ENCODE measurements at places on chromosomes 12 and 14.

DNA sequence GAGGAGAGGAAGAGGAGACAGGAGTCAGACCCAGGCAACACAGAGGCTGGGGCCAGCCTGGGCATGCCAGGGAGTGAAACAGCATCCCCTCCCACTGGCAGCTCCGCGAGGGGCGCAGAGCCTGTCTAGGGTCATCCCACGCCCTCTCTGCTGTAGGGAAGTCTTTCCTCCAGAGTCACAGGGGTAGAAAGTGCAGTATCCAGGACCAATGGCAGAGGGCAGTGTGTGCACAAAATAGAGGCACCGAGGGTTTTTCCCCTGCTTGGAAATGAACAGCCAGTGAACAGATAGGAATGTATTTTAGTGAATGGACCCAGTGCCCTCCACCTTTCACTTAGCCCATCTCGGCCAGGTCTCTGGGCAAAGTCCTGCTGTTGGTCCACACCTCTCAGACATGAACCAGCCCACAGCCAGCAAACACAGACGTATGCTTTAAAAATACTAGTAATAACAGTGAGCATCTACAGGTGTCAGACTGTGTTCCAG lies 9.4 kb upstream of the KRT74 start:
- DNase-seq, result peak; percentile 61

GRCh38 chr12:65741656-65742017 lies 82.6 kb upstream of the HMGA2 start:
- DNase-seq, result no peak

DNA sequence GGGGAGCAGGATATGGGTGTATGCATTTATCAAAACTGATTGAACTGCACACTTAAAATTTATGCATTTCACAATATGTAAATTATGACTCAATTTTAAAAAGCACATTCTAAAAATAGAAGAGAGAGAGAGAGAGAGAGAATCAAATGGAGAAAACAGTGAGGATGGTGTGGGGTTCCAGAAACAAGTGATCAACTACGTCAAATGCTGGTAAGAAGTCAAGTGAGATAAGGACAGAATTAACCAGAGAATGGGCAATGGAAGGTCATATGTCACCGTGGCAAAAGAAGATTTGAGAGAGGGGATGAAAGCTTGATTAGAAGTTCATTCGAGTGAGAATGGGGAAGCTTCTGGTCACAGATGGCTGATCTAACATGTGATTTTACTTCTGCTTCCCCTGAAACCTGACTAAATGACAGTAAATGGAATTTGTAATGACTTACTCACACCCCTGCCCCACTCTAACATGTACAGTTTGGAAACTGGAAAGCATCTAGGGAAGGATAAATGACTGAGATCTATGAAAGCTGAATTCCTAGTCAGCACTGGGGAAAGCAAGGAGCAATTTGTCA lies 276.5 kb upstream of the AMIGO2 start:
- DNase-seq, result no peak

DNA sequence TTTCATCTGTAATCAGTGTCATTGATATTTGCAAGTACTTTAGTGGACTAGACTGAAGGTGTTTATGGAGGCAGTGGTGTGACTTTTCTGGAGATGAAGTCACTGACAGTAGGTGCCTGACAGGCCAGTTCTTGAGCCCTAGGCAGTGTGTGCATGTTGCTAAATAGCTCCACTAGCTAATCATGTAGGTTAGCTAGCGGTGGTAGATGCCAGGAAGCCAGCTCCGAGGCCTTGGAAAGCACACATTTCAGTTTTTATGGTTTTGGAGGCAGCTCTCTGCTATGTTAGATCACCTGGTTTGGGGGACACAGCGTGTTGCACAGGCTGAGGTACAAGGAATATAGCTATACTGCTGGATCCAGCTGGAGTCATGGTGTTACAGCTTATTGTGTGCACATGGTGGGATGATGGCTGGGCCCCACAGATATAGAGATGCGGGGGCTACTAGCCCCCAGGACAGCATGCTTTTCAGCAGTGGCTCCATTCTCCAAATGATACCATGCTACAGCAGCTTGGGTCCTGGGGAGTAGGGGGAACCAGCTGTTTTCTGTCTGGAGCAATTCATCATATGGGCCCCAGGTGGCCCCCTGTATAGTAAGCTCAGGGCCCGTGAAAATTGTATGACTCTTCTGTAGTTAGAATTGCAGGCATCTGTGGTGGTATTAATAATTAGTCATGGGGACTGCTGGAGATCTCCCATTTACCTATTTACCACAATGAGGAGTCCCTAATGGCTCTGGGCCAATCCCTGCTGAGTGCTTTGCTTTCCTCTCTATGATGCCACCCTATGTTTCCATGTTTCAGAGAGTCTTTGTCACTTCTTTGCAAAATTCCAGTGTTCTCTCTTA lies 367.2 kb upstream of the LMO3 start:
- no peak for DNase-seq

DNA sequence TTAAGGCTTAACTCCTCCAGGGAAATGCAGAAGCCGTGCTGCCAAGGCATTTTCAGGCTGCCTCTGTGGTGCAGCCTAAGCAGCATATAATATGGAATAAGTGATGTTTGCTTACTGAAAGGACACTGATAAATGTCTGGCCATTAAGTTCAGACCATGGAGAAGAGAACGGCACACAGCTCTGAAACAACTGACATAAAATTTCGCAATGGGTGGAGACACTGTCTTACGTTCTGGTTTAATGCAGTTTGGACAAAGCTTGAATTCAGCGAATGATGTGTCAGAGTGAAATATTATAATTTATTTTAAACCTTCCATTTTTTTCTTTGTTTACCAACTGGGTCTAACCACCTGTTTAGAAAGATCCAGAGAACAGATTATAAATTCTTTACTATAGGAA lies 27.2 kb upstream of the NRXN3 start:
- no peak for DNase-seq

GRCh38 chr12:39989501-39989900 lies 116.4 kb downstream of the SLC2A13 start:
- DNase-seq, result no peak

- DNase-seq, result no peak
These were observed 103.2 kb downstream of the NT5DC3 start for GRCh38 chr12:103737881-103738280.

GRCh38 chr12:128864516-128865186 lies 11.4 kb downstream of the GLT1D1 start:
- no peak for DNase-seq

GRCh38 chr12:48965298-48965838 lies 6.2 kb downstream of the WNT10B start:
- no peak for DNase-seq

- no peak for DNase-seq
These were observed 92.7 kb downstream of the TTLL5 start for GRCh38 chr14:75753696-75754095.

- no peak for DNase-seq
These were observed 163.6 kb upstream of the DYRK2 start for GRCh38 chr12:67484791-67485480.

DNA sequence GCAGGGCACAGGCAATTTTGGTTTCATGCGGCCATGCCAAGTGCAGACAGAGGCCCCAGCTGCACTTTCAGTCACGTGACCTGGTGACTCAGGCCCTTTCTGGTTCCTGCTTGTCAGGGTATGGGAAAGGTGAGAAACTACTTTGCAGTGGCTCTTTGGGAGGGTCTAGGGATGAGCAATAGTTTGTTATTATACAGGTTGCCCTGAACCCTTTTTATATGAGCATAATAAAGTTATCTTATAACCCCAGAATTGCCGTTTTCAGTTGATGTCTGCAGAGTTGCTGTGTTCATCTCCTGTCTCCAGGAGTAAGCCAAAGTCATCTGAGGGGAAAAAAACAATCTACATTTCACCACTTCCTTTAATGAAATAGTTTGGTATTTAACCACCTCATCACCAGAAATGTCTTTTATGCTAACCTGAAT lies 30.9 kb upstream of the EMP1 start:
- DNase-seq, result peak; percentile 75

- DNase-seq, result no peak
These were observed 11.3 kb downstream of the SCARB1 start for GRCh38 chr12:124852329-124852831.

GRCh38 chr12:81329085-81329484 lies 251.2 kb downstream of the ACSS3 start:
- no peak for DNase-seq

- no peak for DNase-seq
These were observed 102.1 kb downstream of the DENND5B start for GRCh38 chr12:31488737-31489338.

GRCh38 chr12:93832131-93832530 lies 155.0 kb downstream of the CRADD start:
- DNase-seq, result no peak

GRCh38 chr14:98909251-98909944 lies 362.6 kb downstream of the BCL11B start:
- DNase-seq, result no peak

GRCh38 chr12:31491241-31491794 lies 99.6 kb downstream of the DENND5B start:
- DNase-seq, result no peak

- no peak for DNase-seq
These were observed 183.2 kb downstream of the GRIP1 start for GRCh38 chr12:66495709-66496108.

- DNase-seq, result no peak
These were observed 6.0 kb upstream of the GTSF1 start for GRCh38 chr12:54479421-54479820.

Data from activated T-cell treated with anti-CD3 and anti-CD28 coated beads for 24 hours (primary cell).